ENCODE measurements at places on chromosomes 7 and 10.

- no peak for DNase-seq
Observed at GRCh38 chr7:56053993-56054392, 2.4 kb downstream of the CCT6A start.

DNA sequence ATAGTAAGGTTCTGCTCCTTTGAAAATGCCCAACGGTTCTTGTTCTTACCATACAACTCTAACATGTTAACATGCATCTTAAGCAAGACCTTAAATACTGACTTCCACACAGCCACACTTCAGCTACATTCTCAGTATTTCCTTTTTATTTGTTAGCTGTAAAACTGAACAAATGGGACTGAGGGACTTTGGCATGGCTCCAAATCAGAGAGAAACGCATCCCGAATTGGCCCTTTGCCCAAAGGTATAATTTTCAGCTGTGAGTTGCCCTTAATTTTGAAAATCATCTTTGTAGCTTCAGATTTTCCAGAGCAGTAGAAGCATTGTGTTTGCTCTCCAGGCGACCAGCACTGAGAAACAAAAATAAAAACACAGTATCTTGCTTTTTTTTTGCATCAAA is 56.4 kb downstream of the NEUROD6 start:
- no peak for DNase-seq

DNA sequence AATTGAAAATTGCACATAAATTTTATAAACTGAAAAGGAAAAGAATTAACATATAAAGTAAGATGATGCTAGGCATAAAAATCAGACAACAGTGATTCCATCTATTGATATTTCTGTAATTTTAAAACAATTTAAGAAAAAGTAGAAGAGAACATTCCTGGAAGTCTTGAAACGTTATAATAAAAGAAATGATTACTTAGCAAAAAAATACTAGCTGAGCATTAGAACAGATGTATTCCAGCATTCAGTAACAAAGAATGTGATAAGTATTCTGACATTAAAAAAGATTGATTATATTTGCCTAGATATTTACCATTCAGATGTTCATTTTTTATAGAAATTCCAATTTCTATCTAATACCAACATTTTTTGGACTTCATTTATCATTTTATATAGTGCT is 120.1 kb upstream of the PPP1R9A start:
- no peak for DNase-seq

GRCh38 chr7:84372155-84372621 is 177.6 kb upstream of the SEMA3A start:
- DNase-seq: peak; percentile 49

- no peak for DNase-seq
Observed at GRCh38 chr7:731440-732085, 4.5 kb upstream of the PRKAR1B start.

DNA sequence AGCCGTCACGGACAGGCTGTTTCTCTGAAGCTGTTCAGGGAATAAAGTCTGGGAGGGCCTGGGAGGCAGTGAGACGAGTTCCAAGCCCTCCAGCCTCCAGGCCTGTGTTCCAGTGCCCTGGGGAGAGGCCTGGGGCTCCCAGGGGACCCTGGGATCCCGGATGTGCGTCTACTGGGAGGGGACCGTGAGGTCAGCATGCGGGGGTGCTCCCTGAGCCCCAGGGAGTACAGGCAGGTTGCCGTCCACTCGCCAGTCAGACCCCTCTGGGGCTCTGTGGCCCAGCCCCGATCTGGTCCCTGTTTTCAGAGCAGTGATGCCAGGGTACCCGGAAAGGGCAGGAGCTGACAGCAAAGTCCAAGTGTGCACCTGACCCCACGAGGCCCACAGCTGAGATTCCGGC is 80.9 kb upstream of the DNAAF5 start:
- no peak for DNase-seq

DNA sequence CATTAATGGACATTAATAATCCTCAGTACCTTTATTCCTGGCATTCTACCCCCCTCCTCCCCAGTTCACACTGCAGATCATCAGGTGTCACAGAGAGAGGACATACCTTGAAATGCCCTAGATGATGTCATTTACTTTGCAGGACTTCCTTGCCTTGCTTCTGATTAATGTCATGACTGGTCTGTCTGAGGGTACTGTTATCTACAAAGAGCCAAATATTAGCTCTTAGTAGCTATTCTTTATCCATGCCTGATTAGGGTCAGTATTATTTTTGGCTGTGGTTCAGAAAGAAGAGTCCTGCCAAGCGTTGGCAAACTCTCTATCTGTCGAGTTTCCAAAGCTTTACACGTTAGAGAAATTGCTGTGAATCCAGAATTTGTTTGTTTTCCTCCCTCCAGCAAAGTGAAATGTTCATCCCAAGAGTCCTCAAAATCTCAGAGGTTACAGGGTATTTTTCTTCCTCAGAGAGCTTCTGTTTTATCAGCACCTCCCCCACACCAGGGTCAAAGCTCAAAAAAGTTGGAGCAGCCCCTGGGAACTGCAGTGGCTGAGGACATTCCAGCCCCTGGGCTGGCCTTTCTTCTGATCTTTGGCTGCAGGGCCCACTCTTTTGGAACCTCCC is 12.6 kb downstream of the SCD start:
- DNase-seq: no peak

DNA sequence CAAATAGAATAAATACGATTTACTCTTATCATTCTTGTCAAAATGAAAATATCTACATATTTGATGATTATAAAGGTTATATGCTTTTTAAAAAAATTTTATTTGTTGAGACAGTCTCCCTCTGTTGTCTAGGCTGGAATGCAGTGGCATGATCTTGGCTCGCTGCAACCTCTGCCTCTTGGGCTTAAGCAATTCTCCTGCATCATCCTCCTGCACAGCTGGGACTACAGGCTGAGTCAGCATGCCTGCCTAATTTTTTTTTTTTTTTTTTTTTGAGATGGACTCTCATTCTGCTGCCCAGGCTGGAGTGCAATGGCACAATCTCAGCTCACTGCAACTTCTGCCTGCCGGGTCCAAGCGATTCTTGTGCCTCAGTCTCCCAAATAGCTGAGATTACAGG is 48.9 kb downstream of the PUS7 start:
- no peak for DNase-seq

DNA sequence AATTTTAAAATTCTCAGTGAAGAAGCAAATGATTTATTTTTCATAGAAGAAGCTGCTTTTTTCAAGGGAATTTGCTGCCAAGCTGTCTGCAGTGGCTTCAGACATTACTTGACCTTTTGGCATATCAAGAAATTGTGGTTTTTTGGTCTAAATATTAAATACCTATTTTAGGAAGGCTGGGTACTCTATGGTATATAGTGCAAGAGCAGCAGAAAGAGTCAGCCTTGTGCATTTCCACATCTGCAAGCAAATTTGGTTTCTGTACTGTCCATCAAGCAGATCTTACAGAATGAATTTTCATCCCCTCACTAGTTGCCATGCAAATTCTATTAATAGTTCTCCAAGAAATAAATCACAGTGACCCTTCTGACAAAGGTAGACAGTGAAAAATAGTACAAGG is 222.0 kb downstream of the BICC1 start:
- DNase-seq: no peak

DNA sequence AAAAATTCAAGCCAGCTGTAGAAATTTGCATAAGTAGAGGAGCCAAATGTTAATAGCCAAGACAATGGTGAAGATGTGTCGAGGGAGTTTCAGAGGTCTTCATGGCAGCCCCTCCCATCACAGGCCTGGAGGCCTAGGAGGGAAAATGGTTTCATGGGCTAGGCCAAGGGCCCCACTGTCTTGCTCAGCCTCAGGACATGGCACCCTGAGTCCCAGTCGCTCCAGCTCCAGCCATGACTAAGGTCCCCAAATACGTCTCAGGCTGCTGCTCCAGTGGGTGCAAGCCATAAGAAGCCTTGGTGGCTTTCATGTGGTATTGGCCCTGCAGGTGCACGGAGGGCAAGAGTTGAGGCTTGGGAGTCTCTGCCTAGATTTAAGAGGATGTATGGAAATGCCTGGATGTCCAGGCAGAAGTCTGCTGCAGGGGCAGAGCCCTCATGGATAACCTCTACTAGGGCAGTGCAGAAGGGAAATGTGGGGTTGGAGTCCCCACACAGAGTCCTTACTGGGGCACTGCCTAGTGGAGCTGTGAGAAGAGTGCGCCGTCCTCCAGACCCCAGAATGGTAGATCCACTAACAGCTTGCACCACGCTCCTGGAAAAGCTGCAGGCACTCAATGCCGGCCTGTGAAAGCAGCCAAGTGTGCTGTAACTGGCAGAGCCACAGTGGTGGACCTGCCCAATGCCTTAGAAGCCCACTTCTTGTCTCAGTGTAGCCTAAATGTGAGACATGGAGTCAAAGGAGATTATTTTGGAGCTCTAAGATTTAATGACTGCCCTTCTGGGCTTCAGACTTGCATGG is 19.2 kb downstream of the TBATA start:
- DNase-seq: no peak

GRCh38 chr10:34804306-34804705 is 10.8 kb downstream of the PARD3 start:
- DNase-seq: no peak

GRCh38 chr7:128681794-128682537 is 9.9 kb downstream of the GARIN1A start:
- no peak for DNase-seq

DNA sequence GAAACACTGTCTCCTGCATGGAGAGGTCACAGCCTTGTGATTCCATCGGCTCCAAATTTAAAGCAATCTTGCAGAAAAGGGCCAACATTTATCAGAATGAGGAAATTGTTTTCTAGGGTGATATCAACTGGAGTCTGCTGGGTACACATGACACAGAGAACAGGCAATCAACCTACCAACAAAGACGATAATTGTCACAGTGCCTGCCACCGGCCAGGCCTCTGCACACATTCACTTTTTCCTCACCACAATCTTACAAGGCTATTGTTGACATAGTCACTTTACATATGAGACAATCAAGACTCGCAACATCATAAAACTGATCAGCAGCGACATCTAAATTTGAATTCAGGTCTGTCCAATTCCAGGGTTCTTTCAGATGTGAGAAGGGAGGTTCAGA is 189.4 kb downstream of the KCNMA1 start:
- no peak for DNase-seq

DNA sequence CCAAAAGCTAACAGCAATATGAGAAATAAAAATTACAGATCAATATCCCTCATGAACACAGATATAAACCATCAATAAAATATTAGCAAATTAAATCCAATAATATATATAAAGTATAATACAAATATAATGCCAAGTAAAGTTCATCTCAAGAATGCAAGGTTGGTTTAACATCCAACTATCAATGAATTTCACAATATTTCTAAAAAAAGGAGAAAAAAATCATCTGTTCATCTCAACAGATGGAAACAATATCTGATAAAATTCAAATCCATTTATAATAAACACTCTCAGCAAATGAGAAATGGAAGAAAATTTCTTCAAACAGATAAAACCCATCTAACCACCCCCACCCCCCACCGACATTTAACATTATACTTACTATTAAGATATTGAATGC is 86.9 kb downstream of the SIRT1 start:
- no peak for DNase-seq

DNA sequence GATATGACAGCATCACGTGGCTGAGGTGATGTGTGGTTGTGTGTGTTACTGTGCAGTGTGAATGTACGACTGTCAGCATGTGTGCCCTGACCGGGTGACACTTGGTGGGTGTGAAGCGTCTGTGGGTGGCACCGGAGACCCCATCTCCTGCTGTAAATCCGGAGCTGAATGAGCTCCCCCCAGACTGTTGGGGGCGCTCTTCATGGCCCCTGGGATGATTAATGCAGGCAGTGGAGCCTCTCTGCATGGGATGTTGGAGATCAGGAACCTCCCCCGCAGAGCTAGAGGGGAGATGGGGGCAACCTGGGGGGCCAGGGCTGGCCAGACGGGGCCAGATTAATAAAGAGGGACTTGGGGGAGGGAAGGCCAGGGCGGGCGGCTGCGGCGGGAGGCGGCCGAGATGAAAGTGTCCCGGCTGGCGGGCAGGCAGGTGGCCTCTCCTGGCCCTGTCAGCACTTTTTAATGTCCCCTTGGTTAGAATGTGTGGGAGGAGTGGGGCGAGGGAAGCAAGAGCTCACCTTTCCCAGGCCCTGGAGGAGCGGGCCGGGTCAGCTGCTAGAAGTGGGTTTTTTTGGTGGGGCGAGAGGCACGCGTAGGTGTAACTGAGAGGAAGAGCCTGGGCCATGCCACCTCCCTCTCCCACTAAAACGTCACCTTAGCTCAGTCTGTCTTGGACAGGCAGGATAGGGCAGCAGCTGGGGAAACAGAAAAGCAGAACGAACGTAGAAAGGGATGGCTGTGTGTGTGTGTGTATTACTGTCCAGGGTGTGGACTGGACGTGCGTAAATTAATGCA is 34.1 kb downstream of the HIF1AN start:
- no peak for DNase-seq
